ENCODE measurements at places on chromosomes 5 and 9.

DNA sequence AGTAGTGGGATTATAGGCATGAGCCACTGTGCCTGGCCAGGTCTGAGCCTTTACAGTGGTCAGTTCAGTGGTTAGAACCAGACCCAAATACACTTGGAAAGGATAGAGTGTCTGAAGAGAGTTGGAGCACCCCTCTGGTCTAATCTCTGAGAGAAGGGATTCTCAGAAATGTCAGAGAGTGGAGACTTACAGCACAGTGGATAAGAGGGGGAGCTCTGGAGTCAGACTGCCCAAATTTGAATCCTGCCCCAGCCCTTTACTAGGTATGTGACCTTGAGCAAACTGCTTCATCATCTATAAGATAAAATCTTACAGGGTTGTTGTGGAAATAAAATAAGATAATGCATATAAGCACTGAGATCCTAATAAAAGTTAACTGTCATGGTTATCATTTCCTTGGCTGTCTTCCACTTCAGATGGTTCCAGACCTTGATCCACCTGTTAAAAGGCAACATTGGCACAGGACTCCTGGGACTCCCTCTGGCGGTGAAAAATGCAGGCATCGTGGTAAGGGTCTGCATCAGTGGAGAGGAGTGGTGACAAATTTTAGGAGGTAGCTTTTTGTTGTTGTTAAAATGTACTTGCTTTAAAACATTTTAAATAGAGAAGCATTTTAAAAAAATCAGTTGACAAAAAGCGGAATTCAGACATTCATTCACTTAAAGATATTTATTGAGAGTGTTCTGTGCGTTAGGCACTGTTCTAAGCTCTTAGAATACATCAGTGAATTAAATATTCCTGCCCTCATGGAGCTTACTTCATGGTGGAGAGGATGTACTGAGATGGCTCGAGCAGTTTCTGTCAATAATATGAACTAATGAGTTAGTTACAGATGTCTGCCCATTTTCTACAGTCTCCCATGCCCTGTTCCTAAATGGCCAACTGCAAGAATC is 16.0 kb downstream of the SLC36A1 start:
- no peak for DNase-seq

DNA sequence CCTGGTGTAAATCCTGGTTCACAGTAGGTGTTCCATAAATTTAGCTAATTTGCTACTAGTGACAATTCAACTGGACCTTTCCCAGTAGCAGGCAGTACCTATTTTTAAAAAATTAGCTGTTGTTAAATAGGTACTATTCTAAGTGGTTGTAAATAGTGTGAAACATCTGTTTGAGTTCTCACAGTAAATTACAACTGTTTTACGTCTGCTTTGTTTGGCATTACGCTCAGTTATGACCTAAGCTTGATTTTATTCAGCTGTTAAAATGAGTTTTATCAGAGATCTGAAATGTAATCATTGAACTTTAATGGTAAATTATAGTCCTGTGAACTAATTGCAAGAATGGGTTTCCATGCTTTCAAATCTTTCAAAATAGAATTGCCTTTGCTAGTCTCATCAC is 93.9 kb downstream of the GPBP1 start:
- no peak for DNase-seq

DNA sequence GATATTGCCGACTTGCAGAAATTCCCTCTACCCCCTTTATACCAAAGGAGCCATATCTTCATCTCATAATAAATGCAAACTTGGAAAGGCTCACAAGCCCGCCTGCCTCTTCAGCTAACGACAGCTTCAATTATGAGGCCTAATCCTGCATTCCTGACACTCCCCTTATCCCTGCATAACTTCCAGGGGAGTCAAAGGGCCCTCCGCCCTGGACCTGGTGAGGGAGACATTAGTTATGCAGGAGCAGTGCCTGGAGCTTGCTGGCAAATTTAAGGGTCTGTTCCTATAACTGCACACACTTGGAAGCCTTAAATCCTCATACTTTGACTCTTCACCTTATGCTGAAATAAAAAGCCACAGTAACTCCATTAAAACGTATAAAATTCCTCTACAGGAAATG is 617.9 kb downstream of the BNC2 start:
- no peak for DNase-seq

DNA sequence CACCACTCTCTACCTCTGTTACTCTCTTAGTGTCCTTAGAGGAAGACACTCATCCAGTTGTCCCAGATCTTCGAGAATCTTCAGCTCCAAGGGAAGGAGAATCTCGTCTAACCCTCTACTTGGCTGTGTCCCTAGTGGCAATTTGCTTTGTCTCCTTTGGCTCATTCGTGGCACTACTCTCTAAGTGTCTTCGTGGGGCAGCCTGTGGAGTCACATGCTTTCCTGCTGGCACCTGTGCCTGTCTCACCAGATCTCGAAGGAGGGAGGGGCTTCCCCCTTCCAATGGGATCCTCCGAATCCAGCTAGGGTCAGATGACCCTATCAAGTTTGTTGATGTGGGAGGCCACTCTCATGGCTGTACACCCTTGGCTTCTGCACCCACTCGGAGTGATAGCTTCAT is 1.8 kb upstream of the PCDHGC5 start:
- no peak for DNase-seq

DNA sequence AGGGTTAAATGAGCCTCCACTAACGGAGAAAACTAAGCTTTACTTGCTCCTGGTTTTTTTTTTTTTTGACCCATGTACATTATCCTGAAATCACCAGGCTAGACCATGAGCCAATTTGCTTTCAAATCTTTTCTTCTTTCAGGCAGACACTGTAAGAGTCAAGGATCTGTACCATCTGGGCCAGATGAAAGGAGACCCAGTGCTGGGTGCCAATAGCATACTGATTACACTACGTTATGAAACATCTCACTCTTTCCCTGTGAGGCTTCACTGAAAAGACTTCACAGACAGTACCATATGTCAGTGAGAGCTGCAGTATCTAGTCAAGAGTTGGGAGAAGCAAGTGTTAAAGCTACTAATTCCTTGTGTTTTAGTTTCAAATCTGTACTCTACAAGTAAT is 161.2 kb upstream of the PTPRD start:
- no peak for DNase-seq

DNA sequence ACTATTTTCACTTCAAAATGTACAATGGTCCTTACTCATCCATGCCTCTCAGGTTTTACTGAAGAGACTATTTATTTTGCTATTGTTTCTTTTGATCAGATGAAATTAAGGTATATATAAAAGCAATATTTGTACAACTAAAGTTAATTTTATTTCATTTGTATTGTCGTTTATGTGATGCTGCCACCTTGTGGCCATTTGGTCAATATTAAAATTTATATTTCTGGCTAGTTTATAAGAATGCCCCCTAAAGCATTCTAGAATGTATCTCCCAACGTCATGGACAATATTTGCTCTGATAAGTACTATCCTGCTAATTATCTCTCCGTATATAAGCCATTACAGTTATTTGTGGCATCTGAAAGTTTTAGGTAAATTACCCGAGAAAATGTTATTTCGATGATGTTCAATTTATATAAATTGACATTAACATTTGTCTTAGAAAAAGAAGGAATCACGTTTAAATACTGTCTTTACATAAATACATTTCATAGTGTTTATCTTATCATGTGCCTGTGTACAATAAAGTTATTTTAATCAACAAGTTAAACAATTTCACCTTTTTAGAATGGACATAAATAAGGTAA is 680.0 kb downstream of the TAF11L14 start:
- DNase-seq: no peak

DNA sequence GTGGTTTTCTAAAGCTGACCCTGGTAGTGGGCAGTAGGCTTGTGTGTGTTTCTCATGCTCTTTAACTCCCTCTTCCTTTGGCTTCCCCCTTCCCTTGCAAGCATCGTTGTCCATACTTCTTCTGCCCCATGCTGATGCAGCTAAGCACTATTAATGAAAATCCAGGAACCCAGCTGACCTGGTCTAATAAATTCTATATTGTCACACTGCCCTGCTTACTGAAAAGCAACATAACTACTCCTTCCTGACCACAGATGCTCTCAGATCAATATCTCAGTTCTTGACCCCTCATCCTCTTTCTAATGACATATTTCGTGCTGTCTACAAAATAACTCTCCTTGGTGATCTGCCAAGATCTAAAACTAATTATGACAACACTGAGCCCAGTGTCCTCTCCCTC is 405.5 kb downstream of the EFNA5 start:
- DNase-seq: no peak

DNA sequence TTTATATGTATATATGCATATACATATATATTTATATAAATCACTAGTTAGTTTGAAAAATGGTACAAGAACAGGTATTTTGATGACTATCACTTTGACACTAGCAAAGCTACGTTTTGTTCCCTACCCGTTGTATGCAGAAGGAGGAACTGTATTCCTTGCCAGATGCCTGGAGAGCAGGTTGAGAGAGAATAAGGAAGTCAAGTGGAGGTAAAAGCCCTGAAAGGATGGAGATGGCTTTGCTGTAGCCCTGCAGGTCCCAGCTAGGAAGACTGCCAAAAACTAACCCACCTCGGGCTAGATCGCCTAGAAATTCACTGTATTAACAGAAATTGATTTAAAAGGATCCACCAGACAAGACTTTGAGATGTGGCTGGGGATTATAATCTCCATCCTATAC is 229.3 kb downstream of the RFX3 start:
- no peak for DNase-seq

- no peak for DNase-seq
These were observed 163.6 kb downstream of the DOCK8 start for GRCh38 chr9:378263-378662.

DNA sequence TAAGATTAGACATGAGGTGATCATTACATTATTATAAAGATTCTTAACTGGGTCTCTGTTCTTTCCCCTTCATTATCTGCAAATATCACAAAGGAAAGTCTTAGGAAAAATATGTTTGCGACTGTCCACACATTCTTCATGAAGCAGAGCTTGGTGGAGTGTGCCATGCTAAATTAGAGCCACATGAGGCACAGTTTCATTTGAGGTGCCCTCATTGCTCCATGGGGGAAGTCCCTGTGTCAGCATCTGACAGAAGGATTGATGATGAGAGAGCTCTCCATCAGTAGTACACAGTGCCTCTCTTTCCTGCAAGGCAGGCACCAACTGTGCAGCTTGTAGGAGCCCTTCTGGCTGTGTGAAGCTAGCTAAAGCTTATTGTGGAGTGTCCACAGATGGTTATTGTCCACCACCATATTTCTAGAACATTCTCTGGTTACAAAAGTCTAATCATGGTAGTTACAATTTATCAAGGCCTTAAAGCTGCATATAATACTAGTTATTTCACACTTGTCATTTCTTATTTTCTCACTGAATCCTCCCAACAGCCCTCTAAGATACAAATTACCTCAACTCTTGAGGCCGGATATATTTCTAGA is 63.9 kb downstream of the C9orf152 start:
- no peak for DNase-seq

GRCh38 chr9:135949501-135950134 is 11.6 kb downstream of the UBAC1 start:
- DNase-seq: no peak

- DNase-seq: no peak
These were observed 25.8 kb downstream of the CAST start for GRCh38 chr5:96687812-96688453.

- DNase-seq: no peak
These were observed 37.8 kb downstream of the GRAMD2B start for GRCh38 chr5:126460977-126461376.

GRCh38 chr5:159184858-159185381 is 24.4 kb downstream of the RNF145 start:
- DNase-seq: no peak

- no peak for DNase-seq
These were observed 411.6 kb downstream of the BNC2 start for GRCh38 chr9:16458696-16459420.

DNA sequence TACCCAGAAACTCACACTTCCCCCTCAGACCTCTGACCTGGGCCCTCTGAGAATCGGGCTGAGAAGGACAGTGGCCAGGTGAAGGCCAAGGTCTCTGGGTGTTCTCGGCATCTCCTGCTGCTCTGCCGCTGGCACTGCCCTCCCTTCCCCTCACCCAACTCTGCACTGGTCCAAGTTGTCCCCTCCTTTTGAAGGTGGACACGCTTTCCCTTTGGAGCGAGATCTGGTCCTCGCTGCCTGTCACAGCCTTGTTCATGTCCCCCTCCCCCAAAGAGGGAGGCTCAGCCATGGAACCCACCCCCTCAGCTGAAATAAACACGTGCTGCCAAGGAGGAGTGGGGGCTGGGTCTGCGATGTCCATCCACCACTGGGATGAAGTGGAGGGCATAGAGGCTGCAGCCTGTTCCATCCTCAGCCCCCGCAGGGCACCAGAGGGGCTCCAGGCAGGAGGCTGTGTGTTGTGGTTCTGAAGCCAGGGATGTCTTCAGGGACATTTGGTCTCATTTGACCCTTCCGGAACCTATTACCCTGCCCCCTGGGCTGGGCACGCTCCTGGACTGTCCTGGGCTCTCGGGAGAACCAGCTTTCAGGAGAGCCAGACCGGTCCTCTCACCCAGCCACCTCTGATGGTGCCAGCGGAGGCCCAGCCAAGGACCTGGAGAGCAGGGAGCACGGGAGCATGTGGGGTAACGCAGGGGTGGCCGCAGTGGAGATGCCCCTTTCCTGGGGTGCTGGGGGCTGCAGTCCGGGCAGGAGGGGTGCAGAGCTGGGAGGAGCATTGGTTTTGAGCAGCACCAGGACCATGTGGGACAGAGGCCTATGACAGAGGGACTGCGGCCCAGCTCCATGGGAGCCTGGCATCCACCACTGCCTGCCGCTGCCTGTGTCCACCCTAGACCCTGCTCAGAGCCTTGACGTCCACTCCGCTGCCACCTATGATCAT is 4.7 kb upstream of the LCN2 start:
- no peak for DNase-seq

- no peak for DNase-seq
These were observed 38.2 kb downstream of the PTBP3 start for GRCh38 chr9:112295174-112295573.

GRCh38 chr5:107772418-107773310 is 101.9 kb upstream of the EFNA5 start:
- DNase-seq: no peak

DNA sequence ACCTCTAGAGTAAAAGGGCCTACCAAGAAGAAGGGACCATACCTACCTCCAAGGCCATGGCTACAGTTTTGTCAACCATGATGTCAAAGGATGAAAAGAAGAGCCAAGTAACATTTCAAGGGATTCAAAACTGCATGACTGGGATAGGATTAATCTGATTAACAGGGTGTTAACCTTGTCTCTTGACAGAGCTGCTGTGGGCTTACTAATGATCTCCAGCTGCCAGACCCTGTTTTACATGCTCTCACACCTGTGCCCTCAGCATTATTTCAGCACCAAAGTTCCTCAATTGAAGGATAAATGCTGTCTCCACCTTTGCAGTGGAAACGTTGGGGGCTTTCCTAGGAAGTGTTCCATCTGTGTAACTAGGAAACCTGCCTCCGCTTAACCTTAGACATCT is 78.3 kb downstream of the DMAC1 start:
- DNase-seq: no peak

Data from thymus (tissue), 14 donors.